Astrocyte (in vitro differentiated cells and primary cell): ENCODE measurements at places on chromosomes 6 and 20. TPM values are rescaled to one million over a fixed set of nuclear protein-coding genes. Genes with fewer than 3 reads are reported as not detected.

GRCh38 chr20:62498874-62499273 lies 23.1 kb upstream of the GATA5 start:
- H3K4me3 ChIP-seq, result no peak overlapping the region
- H3K27ac ChIP-seq, result no peak overlapping the region
- no peaks in the 10 kb centered on the region for H3K36me3 ChIP-seq
- DNase-seq, result no peak
- no peaks in the 10 kb centered on the region for H3K4me1 ChIP-seq
- no peaks in the 10 kb centered on the region for H3K27me3 ChIP-seq

TRIM15 gene
- total RNA-seq, result not detected in 2 replicates

DNA sequence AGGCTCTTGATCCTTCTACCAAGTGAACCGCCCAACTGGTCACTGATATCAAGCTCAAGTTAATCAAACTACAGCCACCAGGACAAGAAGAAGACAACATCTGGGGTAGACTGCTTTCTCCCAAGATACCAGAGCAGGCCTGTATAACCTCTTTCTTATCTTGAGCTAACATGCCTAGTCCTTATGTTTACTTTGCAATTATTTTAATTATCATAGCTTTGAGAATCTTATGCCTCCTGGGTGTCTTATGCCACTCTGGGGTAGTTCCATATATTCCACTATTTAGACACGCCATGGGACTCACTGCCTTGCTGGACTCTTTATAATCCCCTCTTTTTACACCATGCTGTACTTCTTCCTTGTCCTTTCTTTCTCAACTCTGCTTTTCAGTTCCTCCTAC lies 41.5 kb upstream of the ECI2 start:
- no peaks in the 10 kb centered on the region for H3K27me3 ChIP-seq
- H3K27ac ChIP-seq, result no peak overlapping the region
- no peak for DNase-seq
- no peaks in the 10 kb centered on the region for H3K4me1 ChIP-seq

GSTA2 gene
- not detected in 2 replicates for total RNA-seq

- no peaks in the 10 kb centered on the region for H3K36me3 ChIP-seq
- H3K4me3 ChIP-seq, result no peak overlapping the region
- no peak for DNase-seq
- peaks cover 35% of the 10 kb centered on the region for H3K27me3 ChIP-seq
- no peaks in the 10 kb centered on the region for H3K4me1 ChIP-seq
These were observed 12.9 kb upstream of the NKX2-2 start for GRCh38 chr20:21526776-21527175.

DNA sequence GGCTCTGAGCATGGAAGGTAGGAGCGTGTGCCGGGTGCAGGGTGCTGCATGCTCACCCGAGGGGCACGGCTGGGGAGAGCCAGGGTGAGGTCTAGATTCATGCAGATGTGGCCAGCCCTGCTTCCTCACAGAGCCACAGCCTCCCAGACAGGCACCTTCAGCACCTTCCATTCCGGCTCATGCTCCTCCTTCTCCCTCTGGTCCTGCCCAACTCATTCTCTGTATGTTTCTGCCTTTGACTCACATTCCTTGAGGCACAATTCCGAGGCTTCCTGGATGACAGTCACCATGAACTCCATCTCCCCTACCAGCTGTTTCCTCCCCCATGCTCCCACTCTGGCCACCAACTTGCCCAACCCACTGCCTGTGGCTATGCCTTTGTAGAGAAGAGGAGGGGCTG lies 35.4 kb downstream of the DACT2 start:
- H3K27ac ChIP-seq, result no peak overlapping the region
- no peaks in the 10 kb centered on the region for H3K36me3 ChIP-seq
- H3K4me3 ChIP-seq, result no peak overlapping the region
- H3K27me3 ChIP-seq, result no peaks in the 10 kb centered on the region
- no peak for DNase-seq

DNA sequence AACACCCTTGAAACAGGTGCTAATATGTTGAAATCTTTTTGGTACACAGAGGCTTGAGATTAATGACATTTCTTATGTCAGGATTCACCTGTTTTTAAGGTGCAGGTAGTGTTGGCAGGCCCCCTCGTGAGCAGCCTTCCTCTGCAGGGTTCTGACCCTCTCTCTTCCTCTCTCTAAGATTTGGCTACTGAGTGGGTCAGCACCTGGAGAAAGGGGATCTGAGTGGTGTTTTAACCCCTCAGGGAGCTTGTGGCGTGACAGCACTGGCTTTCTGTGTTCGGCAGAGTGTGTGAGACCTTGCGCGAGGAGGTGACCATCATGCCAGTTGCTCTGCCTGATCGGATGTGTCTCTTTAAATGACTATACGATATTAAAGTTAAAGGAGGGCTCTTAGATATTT lies 37.1 kb downstream of the HIVEP1 start:
- no peak overlapping the region for H3K27ac ChIP-seq
- H3K27me3 ChIP-seq, result no peaks in the 10 kb centered on the region
- peaks cover 4% of the 10 kb centered on the region for H3K4me1 ChIP-seq
- H3K36me3 ChIP-seq, result no peaks in the 10 kb centered on the region

- H3K27ac ChIP-seq, result no peak overlapping the region
- DNase-seq, result no peak
- no peaks in the 10 kb centered on the region for H3K36me3 ChIP-seq
These were observed 17.3 kb downstream of the BNIP5 start for GRCh38 chr6:36319436-36319762.

DNA sequence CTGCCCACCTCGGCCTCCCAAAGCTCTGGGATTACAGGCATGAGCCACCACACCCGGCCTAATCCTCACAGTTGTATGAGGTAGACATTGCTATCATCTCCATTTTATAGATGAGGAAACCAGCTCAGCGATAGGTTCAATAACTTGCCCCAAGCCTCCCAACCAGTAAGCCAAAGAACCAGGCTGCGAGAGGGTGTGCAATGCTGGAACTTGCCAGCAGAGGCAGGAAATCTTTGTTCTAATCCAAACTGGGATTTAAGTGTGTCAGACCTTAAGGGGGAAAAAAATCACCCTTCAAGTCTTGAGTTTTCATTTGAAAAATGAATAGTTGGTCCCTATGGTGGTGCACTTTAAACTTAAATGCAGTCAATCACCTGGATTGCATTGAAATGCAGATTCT lies 20.1 kb upstream of the RNGTT start:
- H3K27ac ChIP-seq, result no peak overlapping the region
- H3K4me3 ChIP-seq, result no peak overlapping the region
- H3K4me1 ChIP-seq, result no peaks in the 10 kb centered on the region
- H3K36me3 ChIP-seq, result no peaks in the 10 kb centered on the region

- DNase-seq, result no peak
- H3K4me1 ChIP-seq, result peaks cover 2% of the 10 kb centered on the region
- no peaks in the 10 kb centered on the region for H3K27me3 ChIP-seq
- no peak overlapping the region for H3K27ac ChIP-seq
- no peak overlapping the region for H3K4me3 ChIP-seq
- H3K36me3 ChIP-seq, result no peaks in the 10 kb centered on the region
These were observed 183.0 kb upstream of the AFDN start for GRCh38 chr6:167643716-167644115.

DNA sequence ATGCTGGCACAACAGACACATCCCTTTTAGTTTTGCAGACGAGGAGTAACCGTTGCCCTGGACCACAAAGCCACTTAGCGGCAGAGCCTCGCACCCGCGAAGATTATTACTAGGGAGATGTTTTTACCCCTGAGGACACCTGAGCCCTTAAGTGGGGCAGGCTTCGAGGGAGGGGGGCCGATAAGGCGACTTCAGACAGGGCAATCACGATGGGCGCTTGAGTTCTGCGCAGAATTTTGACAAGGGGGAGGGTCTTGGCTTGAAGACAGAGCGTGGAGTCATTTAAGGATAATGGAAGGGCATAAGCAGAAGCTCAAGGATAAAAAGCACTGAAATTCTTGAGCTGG lies 650 bp upstream of the TTK start:
- peaks cover 5% of the 10 kb centered on the region for H3K4me1 ChIP-seq
- peak overlapping the region; percentile 83 for H3K4me3 ChIP-seq
- H3K27ac ChIP-seq, result peak overlapping the region; percentile 60
- DNase-seq, result no peak

- H3K27ac ChIP-seq, result no peak overlapping the region
- no peaks in the 10 kb centered on the region for H3K27me3 ChIP-seq
These were observed 16.4 kb downstream of the TOMM34 start for GRCh38 chr20:44943828-44944227.

GRCh38 chr6:118596774-118597320 lies 48.8 kb downstream of the PLN start:
- H3K4me1 ChIP-seq, result no peaks in the 10 kb centered on the region
- H3K36me3 ChIP-seq, result no peaks in the 10 kb centered on the region
- no peak for DNase-seq
- H3K4me3 ChIP-seq, result no peak overlapping the region

EYS gene
- 0.07 and 0.16 TPM in 2 replicates for total RNA-seq
